ENCODE measurements at places on chromosomes 11 and 22.

DNA sequence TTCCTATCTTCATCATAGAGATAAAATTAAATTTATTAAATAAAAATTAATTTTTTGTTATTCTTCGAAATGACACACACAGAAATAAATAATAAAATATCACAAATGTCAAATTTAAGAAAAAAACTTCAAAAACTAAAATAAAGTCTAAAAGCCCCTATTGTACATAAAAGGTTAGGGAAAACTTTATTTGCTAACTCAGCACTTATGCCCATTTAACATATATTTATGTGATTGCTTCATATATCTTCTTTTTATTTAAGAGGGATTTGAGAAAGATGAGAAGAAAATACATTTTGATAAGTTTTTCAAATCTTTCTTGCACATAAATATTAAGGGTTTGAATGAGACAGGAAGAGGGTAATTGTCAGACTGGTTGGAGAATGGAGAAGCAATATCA, 2350.4 kb upstream of the RAG2 start:
- DNase-seq = no peak

DNA sequence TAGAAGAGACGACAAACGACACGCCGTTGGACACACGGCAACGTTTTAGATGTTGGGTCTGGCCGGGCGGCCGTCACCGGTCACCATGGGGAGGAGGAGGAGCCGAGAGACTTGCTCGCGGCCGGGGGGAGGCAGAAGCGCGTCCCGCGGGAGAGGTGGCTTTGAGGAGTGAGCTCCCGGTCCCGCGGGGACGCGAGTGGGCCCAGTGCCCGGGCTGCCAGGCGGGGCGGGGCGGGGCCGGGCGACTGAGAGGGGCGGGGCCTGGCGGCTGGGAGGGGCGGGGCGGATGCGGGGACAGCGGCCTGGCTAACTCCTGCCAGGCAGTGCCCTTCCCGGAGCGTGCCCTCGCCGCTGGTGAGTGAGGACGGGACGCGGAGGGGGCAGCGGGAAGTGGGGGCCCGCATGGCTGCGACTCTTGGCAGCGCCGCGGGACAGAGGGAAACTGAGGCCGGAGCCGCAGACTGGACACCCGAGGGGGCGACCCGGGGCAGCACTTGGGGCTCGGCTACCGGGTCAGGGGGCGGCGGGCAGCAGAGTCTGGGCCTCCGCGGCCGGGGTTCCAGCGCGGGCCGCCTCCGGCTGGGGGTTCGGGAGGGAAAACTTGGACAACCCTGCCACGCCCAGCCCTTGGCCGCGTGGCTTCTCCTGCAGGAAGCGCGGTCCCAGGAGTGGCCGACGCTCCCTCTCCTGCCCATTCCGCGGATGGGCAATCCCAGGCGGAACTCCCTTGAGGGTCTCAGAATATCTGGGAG, at the start of gene TSPO:
Gene TSPO (plus strand): TSS at position 309 of the 752 bp plus-strand sequence. CDS start 7,680 bp downstream, outside the sequence.
- peak; percentile 71 for DNase-seq

DNA sequence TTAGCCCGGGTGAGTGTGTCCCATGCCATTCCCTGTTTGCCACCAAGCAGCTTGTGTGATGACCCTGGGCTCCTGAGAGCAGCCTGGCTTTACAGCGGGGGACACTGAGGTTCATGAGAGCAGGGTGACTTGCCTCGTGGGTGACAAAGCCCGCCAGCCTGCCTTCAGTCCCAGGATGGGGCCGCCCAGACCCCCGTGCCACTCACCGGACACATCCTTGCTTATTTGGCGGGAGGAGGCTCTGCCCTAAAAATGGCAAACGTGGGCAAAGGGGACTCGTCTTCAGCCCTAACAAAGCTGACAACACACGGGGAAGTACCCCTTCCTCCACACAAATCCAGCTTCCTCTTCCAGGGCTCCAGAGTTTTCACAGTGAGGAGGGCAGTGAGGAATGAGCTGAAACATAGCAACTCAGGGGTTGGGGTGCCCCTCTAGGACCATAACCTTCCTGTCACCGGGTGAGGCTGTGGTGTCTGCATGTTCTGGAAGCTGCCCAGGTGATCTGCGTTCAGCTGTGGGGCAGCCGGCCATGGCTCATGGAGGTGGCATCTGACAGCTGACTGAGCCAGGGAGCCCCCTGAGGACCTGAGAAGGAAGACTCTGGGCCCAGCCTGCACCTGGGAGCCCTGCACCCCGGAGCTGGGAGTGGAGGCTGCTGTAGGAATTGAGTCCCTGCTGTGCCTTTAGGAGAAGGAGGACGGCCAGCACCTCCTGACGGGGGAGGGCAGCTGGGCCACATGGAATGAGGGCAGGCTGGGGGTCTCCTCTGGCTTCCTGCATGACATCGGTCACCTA, 16.7 kb downstream of the RIBC2 start:
- DNase-seq = no peak

DNA sequence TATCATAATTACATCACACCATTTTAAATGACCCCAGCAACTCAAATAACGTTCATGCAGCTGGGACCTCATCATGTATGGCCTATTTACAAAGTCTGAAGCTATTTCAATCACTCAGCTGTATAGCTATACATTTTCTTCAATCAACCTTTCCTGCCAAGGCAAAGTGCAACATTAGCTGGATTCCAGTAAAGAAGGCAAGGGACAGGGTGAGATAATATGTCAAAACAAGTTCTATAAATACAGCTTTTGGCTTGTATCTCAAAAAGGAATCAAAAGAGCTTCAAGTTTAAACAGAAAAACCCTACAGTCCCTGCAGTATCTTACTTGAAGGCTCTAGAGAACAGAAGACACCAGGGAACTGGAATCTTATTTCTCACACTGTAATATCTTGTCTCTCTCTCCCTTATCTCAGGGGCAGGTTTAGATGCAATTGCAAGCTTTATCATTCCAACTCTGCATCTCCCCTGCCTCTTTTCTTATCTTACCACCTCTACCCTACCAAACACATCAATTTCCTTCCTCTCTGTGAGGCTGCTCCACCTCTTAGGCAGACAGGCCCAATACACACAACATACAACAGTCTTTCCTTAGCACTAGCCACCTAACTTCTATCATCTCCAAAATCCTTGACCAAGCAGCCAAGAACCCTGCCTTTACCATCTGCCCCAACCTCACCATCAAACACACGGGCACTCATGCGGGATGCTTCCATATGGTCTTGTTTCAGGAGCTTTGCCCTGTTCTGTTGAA, 34.5 kb downstream of the CELF1 start:
- no peak for DNase-seq

- no peak for DNase-seq
Measured at GRCh38 chr22:39240831-39241793, 3.7 kb downstream of the PDGFB start.

DNA sequence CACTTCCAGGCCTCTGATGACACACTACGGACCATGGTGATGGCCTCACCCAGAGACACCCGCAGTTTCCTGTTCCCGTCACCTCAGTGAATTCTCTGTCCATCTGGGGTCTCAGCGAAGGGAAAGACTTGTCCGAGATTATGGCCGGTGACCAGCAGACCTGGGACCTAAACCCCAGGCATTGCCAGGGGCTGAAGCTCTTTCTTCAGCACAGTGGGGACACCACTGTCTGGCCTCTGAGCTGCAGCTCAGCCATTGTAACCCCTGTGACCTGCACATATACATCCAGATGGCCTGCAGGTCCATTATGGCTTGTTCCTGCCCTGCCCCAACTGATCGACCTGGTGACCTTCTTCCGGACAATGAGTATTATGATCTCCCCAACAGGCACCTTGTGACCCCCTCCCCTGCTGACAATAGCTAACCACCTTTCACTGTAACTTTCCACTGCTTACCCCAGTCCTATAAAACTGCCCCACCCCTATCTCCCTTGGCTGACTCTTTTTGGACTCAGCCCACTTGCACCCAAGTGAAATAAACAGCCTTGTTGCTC, 22.3 kb downstream of the CBX7 start:
- DNase-seq = no peak

GRCh38 chr11:122209619-122210366, 93.8 kb upstream of the BLID start:
- DNase-seq = no peak

DNA sequence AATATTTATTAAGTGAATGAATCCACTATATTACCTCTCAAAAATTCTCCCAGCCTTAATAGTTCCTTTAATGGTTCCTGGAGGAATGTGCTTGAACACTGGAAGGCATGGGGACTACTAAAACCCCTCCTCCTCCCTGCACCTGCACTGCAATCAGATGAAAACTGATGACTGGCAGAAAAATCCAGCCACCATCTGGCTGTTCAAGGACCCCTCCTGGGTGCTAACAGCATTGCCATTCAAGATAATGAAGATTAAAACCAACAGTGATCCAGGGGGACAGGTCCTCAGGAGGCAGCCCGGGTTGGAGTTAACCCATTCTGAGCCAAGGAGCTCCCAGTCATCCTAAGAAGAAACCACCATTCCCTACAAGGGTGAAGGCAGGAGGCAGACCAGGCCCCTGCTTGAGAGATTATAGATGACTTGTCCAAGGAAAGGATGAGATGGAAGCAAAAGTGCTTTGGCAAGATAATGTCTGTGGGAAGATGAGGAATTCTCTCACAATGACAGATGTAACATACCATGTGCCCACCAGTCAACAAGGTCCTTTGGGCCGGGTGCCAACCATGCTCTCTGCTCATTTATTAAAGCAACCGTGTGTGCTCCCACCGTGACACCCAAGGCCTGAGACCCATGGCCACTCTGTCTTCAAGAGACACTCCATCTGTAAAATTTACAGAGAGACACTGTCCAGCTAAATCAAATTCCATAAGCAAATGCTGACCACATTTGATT, 90.6 kb downstream of the LARGE1 start:
- no peak for DNase-seq

DNA sequence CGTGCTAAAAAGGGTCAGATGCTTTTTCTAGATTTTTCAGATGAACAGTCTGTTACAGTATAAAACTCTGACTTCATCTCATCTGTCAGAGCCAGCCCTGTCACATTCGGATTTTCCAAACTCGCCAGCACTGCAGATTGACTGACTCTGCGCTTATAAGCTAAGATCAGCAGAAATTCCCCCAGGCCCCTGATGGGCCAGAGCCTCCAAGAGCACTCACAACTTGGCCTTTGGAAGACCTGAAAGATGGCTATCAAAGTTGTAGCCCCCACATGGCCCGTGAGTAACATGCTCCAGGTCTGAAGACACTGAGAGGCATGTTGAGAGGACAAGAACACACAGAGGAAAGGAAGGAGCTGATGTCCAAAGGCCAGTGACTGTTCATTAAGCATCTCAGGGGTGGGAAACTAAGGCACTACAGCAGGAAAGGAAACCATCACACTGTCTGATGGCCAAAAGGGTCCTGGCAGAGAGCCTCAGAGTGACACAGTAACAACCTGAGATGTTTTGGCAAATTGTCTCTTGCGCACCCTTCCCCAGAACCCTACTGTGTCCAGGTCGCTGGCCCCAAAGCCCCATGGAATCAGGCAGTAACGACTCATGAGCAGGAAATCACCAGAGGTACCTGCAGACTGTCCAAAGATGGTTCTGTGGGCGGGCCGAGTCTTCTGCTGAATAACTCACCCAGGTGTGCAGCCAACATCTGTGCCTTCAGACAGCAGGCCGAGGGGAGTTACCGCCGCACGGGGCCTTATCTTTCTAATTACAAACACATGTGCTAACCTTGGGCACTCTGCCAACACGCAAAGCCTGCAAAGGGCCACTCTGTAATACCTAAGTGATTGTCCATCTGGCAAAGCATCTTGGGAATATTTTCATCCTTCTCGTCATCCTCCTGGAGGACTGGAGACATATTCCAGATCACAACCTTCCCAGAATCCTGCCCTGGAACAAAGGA, 23.6 kb downstream of the HIRA start:
- DNase-seq = no peak

DNA sequence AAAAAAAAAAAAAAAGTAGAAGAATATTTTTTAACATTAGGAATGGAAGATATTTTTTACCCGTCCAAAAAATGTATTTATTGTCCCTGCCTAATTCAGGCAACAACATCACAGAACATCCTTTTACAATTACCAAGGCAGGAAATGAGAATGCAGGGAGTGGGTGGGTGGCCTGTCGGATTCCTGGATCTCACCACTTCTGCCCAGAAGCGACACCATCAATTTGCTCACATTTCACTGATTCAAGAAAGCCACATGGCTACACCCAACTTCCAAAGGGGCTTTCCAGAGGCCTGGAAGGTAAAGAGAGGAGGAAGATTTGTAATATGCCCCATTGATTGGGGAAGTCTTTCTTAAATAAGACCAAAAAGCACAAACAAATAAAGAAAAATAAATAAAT, 93.8 kb upstream of the CLPB start:
- DNase-seq = no peak

DNA sequence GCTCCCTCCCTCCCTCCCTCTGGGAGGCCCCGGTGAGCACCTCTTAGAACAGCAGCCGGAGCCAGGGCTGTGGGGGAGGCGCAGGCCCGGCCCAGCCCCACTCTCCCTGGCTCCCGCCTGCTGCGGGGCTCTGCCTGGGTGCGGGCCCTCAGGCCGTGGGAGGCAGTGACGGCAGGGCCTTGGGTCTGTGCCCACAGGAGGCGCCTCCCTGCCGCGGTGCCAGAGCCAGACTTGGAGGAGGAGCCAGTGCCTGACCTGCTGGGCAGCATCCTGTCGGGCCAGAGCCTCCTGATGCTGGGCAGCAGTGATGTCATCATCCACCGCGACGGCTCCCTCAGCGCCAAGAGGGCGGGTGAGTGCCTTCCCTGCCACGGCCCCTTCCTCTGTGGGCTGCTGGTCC, 9.5 kb downstream of the IRF7 start:
- DNase-seq = peak; percentile 56

DNA sequence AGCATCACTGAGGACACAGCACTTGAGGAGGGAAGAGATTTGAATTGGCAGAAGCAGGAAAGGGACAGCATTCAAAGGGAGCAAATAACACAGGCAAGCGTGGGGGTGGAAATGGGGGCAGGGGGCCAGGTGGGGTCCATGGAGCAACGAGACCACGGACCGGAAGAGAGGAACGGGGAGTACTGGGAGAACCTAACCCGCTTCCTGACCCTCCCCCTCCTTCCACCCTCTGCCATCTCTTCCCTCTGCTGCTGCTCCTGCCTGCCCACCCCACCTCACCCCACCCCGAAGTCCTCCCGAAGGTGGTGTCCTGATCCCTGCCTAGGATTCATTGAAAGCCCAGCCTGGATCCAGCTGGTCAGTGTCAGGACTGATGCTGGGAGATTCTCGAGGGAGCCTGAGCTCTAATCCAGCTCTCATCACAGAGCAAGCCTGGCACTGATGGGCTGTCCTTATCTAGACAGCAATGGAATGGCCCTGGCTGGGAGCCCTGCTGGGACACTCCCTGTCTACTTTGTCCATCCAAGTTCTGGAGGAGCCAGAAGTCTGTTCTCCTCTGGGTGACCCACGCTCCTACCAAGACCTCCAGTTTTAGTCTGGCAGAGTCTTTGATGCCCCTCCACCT, 105.0 kb downstream of the TRIM29 start:
- DNase-seq = no peak

DNA sequence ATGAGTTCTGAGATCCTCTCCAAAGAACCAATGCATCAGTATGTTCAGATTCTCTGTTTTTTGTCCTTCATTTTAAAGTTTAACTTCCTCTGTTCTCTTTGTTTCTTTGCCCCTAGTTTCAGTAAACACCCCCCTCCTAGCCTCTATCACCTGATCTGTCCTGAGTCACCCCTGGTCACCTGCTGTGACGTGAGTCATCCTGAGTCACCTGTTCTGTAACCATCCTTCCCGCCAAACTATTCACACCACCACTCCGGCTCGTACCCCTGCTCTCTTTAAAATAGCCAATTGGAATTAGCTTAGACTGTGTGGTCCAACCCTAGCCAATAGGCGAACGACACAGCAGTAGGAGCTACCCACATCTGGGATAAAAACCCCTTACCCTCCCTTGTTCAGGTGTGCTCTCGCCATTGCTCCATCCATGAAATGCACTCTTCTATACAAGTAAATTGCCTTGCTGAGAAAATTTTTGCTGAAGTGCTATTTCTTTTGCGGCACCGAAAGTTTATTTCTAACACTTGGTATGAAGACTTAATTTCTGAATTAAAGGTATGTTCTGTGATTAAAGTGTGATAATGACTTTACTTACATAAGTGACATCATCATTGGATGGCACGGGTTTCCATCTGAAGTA, 318.4 kb downstream of the AASDHPPT start:
- DNase-seq = no peak

Measured in natural killer cell treated with Interleukin-12 subunit alpha and Interleukin-12 subunit beta and Interleukin-15 and Interleukin-18, amount 100 ng/mL, for 72 hours (primary cell).